ENCODE measurements at places on chromosomes 6 and 20.

- DNase-seq = no peak
Observed at GRCh38 chr6:53520320-53520928, 24.5 kb downstream of the GCLC start.

DNA sequence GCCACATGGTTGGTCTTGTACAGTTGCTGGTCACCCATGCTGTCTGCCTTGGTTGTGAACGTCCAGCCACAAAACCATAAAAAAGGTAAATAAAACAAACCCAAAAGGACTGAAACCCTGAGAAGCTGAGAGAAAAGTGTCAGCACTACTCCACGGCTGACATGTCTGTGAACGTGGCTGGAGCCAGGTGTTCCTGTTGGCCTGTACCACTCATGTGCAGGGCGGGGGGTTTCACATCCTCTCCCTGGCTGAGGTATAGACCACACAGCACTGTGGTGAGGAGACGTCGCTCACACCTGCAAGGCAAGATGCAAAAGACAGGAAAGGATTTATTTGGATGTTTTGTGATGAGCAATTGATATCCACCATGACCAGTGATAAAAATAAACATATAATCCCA is 51.9 kb upstream of the MRPS10 start:
- DNase-seq = no peak

GRCh38 chr6:73176057-73176456 is 49.2 kb downstream of the KHDC1L start:
- no peak for DNase-seq

DNA sequence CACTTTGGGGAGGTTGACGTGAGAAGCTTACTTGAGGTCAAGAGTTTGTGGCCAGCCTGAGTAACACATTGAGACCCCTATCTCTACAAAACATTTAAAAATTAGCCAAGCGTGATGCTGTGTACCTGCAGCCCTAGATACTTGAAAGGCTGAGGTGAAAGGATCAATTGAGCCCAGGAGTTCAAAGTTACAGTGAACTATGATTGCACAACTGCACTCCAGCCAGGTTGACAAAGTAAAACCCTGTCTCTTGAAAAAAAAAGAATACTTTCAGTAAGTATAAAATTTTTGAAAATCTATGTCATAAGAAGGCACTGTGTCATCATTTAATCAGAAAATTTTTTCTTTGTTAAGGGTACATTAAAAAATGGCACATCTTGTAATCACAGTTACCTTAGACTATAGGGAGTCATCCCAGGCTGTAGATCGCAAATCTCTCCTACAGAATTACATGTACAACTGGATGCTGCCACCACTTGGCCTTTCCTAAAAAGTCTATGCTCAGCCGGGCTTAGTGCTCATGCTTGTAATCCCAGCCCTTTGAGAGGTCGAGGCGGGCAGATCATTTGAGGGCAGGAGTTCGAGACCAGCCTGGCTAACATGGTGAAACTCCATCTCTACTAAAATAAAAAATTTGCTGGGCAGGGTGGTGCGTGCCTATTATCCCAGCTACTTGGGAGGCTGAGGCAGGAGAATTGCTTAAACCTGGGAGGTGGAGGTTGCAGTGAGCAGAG is 17.0 kb upstream of the MRS2 start:
- DNase-seq = no peak

- DNase-seq = no peak
Observed at GRCh38 chr6:107144014-107144413, 28.7 kb upstream of the BEND3 start.

GRCh38 chr6:20313051-20313450 is 88.6 kb upstream of the E2F3 start:
- no peak for DNase-seq

DNA sequence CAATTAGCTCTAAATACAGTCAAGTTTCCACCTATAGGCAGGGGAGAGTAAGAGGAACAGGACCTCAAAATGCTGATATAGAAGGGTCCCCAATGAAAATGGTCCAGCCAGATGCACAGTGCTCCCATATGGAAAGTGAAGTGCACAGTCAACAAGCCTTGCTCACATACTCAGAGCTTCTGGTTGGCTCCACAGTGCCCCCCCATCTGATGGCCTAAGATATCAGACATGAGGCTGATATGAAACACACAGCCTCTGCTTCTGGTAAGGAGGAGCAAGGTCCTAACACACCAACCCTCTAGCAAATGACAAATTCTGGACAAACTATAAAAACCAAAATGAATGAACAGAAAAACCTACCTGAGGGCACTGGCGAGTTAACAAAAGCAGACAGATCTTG is 111.4 kb upstream of the EMILIN3 start:
- no peak for DNase-seq

DNA sequence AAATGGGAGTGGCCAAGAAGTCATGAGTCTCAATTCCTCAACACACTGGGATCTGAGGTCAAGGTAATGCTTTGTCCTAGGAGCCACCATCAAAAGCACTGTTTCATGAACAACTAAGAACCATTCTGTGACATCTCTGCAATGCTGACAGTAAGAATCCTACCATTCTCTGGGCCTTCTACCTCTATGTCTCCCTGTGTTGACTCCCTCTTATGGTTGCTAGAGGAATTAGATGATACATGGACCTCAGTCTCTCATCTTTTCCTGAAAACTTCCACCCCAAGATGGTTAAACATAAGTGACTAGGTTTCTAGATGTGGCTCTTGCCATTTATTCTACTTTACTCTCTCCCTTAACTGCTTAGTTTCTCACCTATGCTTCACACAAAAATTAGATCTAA is 9.1 kb downstream of the MTRF1L start:
- peak; percentile 41 for DNase-seq

DNA sequence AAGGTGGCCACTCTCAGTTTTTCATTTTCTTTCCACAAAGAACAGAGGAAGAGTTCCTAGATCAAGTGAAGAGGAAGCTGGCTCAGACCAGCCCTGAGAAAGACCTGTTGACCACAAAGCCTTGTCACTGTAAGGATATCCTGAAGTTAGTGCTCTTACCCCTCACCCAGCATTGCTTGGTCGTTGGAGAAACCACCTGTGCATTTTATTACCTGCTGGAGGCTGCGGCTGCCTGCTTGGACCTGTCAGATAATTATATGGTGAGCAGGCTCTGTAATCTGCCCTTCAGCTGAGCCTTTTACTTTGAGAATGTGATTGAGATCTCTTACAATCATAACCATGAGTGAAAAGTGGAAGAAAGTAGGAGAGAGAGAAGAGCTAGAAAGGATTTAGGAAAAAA is 21.9 kb downstream of the TREML1 start:
- no peak for DNase-seq

- no peak for DNase-seq
Observed at GRCh38 chr6:148593813-148594170, 153.0 kb upstream of the UST start.

- no peak for DNase-seq
Observed at GRCh38 chr6:134846031-134846430, 103.9 kb downstream of the ALDH8A1 start.

GRCh38 chr6:15341311-15342001 is 95.6 kb downstream of the JARID2 start:
- no peak for DNase-seq

DNA sequence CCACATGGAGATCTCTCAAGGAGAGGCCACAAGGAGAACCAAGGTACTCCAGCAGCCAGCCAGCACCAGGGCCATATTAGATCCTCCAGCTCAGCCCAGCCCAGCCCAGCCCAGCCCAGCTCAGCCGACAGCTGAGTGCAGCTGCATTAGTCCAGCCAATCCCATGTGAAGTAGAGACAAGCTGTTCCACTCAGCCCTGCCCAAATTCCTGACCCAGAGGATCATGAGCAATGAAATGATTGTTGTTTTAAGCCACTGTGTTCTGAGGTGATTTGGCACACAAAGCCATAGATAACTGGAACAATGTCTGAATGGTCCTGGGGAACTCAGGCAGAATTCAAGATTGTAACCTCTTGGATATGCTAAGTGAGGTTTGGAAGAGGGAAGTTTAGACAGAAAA is 59.5 kb upstream of the BMP2 start:
- DNase-seq = no peak

- DNase-seq = no peak
Observed at GRCh38 chr6:147268254-147268653, 64.0 kb downstream of the STXBP5 start.

GRCh38 chr6:133286765-133287164 is 45.6 kb downstream of the EYA4 start:
- DNase-seq = peak; percentile 5

DNA sequence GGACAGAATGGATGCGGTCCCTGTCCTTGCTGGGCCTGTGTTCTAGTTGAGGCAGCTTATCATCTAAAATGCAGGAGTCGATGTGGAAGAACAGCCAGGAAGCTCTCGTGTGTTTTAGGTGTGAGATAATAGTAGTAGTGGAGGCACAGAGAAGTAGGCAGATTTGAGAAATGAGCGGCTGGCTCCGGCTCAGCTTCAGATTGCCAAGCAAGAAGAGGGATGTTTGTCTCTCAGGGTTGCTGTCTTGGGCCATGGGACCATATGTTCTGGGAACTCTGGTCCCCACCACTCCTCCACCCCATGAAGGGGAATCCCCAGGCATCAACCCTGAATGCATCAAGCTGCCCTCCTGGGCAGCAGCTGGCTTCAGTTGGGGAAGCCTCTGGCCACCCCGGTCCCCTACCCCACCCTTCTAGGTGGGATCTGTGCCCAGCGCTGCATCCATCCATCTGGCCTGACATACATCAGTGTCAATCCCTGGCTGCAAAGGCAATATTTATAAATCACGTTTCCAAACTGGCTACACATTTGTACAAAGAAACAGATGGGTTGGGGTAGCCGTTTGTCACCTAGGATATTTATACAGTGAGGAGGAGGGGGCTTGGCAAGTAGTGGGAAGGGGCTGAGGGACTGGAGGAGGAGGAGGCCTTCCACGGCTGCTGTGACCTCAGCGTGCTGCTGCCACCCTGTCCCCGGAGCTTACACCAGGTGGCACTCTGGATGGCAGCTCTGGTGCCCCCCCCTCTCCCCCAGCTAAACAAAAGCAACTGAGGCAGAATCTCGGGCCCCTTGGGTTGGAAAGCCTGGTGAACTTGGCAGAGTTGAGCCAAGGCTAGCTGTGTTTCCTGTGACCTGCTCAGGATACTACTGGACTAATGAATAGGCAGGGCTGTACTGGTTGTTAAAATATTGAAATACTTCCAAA is 64.4 kb downstream of the CD40 start:
- no peak for DNase-seq

DNA sequence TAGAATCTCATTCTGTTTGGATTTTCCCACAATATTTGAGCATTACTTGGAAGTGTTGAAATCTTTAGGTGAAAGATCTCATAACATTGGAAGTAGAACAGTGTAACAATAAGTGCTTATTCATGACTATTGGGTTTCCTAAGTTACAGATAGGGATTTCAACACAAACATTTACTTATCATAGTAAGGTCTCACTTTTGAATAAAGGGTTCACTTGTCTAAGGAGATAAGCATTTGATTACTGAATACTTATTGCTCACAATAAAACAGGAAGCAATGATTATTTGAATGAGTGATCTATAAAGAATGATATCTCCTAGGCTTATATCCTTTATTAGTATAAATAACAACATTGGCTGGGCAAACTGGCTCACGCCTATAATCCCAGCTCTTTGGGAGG is 14.8 kb downstream of the DDX43 start:
- DNase-seq = no peak

GRCh38 chr20:41005361-41005729 is 23.3 kb upstream of the TOP1 start:
- no peak for DNase-seq

GRCh38 chr6:31582230-31582643 is at the start of gene LTB:
Gene LTB (minus strand): TSS chr6:31582424. CDS start chr6:31582417, 7 bp downstream.
- no peak for DNase-seq

- no peak for DNase-seq
Observed at GRCh38 chr6:110655821-110656220, 159.4 kb downstream of the CDK19 start.

GRCh38 chr6:90490030-90490716 is 96.7 kb downstream of the MAP3K7 start:
- DNase-seq = no peak

DNA sequence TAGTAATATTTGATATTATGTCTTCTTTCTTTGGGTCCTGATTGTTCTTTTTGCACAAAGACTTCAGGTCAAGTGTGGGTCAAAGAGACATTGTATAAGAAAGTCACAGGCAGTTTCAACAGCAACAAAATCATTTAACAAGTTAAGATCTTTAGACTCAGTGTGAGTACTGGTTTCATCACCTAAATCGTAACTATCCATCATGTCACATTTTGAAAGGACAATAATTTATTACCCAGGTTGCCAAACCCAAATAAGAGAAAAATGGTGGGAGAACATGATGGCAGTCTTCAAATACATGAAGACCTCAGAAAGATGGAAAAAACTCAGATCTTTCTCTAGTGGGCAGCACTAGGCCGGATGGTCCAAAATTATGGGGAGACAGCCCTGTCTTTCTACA is 55.5 kb upstream of the BCLAF1 start:
- DNase-seq = no peak

- peak; percentile 92 for DNase-seq
Observed at GRCh38 chr6:135555550-135555949, 58.0 kb upstream of the AHI1 start.

- DNase-seq = no peak
Observed at GRCh38 chr6:73079978-73080377, 145.3 kb downstream of the KHDC1L start.

DNA sequence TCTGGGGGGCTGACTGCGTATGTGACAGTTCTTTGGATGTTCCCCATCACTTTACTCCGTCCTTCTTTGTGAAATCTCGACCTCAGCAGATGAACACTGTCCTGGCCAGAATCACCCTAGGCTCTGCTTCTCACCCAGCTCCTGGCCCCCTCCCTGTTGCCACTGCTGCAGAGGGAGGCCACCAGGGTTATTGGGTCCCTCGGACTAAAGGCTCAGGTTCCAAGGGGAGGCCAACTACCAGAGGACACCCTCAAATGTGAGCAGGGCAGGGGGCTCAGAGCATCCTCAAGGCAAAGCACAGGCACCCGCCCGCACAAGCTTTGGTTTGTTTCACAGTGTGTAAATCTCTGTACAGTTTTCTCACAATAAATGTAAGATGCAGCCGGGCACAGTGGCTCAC is 269.9 kb downstream of the UST start:
- DNase-seq = no peak

- no peak for DNase-seq
Observed at GRCh38 chr6:87904011-87904410, 143.6 kb upstream of the SPACA1 start.

GRCh38 chr20:40899344-40899743 is 129.3 kb upstream of the TOP1 start:
- DNase-seq = no peak

DNA sequence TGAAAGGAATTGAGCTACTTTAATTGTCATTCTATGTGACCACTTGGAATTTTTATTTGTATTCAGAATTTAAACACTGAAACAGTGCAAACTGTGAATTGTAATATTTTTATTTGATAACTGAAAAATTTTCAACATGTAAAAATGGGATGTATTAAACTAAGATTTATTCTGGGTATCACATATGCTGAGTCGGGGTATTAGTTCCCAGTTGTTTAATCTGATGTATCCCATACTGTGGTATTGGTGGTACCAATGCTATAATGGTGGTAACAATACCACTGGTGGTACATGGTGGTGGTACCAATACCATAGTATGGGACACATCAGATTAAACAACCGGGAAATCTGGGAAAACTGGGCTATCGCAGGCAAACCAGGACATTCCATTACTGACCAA is 79.4 kb downstream of the CDC5L start:
- DNase-seq = no peak

All from AML-193 (cell line).